ENCODE measurements at places on chromosomes 2 and 18.

GRCh38 chr2:24228470-24228869 lies 53.6 kb downstream of the FAM228A start:
- DNase-seq: peak; percentile 11

DNA sequence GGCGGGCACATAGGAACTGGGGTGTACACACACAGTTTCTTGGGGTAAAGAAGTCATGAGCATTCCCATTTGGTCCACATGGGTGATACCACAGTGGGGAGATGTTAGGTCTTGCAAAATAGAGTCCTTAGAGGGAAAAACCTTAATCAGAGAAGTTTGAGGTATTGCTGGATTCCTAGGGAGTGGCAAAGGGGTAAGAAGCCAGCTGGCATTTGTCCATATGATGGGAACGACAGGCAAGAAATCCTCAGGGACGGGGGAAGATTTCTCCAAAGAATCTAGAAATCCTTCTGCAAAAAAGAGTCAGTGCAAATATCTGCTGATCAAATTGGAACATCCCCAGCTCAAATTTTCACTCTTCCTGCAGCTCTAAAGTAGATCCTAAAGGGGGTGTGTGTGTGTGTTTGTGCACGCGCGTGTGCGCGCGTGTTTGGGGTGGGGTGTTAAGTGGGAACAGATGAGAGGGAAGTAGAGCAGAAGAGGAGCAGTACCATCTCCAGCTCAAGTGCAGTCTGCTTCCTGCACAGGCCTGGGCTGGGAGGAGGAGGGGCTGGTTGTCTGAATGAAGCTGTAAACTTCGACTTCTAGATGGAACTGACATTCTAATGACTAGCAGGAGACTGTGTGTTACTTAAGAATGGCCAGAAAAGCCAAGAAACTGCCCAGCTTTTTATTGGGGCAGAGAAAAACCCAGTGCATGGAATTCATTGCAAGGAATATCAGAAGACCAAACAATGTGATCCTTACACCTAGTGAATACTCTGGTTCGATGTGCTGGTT lies 168.0 kb downstream of the SPP2 start:
- no peak for DNase-seq

- no peak for DNase-seq
Measured at GRCh38 chr2:171972329-171972982, 27.3 kb upstream of the METAP1D start.

- DNase-seq: no peak
Measured at GRCh38 chr2:152234277-152234676, 58.7 kb upstream of the STAM2 start.

DNA sequence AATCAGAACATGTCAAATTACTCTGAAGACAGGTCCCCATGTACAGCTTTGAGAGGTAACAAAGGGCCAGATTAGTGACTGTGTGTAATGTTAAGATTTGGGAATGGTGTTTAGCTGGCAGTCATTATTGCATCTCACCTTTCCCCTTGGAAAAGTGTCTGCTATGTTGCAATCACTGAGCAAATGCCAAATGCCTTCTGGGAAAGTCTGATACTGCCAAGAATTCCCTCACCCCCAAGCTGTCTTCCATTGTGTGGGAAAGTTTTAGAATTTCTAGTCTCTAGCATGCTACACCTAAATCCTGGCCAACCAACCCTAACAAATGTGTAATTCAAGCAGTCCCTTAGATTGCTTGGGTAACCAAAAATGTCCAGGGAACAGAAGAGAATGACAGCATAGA lies 13.6 kb upstream of the PELI1 start:
- no peak for DNase-seq

DNA sequence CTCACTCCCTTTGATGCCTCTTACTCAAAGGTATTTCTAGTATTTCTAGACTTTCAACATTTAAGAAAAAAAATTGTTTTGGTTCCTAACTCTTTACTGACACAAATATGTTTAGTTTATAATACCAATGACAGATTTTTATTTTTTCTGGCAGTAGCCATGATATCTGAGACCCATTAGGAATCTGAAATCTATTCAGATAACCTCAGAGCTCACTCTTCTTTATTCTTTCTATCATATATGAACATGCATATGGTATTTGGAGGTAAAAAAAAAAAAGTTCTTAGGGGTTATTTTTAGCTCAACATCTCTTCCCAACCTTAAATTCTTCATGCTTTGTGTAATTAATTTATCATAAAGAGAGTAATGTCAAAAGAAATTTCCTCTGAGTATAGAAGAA lies 465.5 kb downstream of the CDH2 start:
- DNase-seq: no peak

DNA sequence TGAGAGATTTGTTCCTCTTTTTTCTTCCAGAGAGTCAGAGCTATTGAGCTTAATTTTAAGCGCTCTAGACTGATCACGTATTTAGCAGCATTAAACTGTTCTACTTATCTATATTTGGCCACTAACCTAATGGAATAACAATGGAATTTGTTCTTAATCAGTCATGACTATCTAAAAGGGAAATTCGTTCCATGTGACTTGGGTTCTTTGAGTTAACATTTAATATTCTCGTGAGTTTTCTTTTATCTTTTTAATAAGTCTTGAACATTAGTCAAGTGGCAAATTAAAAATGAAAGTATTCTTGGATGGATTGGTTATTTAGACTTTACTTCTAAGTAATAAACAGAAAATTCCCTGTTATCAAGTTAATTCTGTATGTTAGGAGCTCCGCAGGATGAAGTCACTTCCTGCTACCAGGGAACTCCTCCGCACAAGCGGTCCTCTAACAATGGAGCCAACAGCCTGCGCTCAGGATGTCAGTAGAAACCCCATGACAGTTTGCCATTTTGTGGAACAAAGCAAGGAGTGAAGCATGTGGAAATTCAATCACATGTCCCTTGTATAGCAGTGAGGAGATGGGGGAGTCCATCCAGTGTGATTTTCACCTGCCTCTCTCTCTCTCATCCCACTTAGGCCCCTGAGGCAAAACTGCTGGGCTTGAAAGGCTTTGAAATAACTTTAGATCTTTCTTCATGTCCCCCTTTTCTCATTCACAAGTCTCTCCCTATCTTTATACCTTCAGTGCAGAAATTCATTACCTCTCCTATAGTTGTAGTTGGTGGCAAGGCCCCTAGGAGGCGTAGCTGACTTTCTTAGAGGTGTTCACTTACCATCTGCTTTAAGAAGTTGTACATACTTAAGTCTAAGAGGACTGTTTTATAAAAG lies 138.1 kb downstream of the WDR7 start:
- no peak for DNase-seq
